ENCODE measurements at places on chromosomes 2 and 18. TPM values are rescaled to one million over a fixed set of nuclear protein-coding genes. Genes with fewer than 3 reads are reported as not detected.

MCEE gene
- total RNA-seq = 26.4 TPM

SLC23A3 gene
- 0.37 TPM for total RNA-seq

BMP10 gene
- 2.9 TPM for total RNA-seq

ZSWIM2 gene
- total RNA-seq = not detected

MSTN gene
- 1.1 TPM for total RNA-seq

RELCH gene
- total RNA-seq = 14.3 TPM

GPR35 gene
- 0.79 TPM for total RNA-seq

MOGAT1 gene
- 0.29 TPM for total RNA-seq

RND3 gene
- total RNA-seq = 30.8 TPM

DSC3 gene
- total RNA-seq = 0.05 TPM

REG3A gene
- total RNA-seq = not detected

LAMA3 gene
- total RNA-seq = 2.9 TPM

DHRS9 gene
- 1.3 TPM for total RNA-seq

AQP12B gene
- not detected for total RNA-seq

MRO gene
- 1.4 TPM for total RNA-seq

LCT gene
- total RNA-seq = 0.06 TPM

ST8SIA3 gene
- not detected for total RNA-seq

PDE1A gene
- total RNA-seq = 7.6 TPM

IRS1 gene
- total RNA-seq = 15.0 TPM

ZC3H15 gene
- 29.2 TPM for total RNA-seq

CHST10 gene
- 11.0 TPM for total RNA-seq

RBM44 gene
- 0.44 TPM for total RNA-seq

SFT2D3 gene
- total RNA-seq = 3.4 TPM

ANKRD36 gene
- total RNA-seq = 10.6 TPM

SESTD1 gene
- total RNA-seq = 39.5 TPM

SPC25 gene
- total RNA-seq = 0.40 TPM

CTAGE1 gene
- total RNA-seq = not detected

ZDBF2 gene
- 14.8 TPM for total RNA-seq

FSHR gene
- total RNA-seq = not detected

KIF5C gene
- total RNA-seq = 1.4 TPM

STARD6 gene
- not detected for total RNA-seq

TTN gene
- total RNA-seq = 2,894 TPM

FAM168B gene
- total RNA-seq = 72.7 TPM

FAM98A gene
- total RNA-seq = 78.2 TPM

ANKRD30BL gene
- total RNA-seq = not detected
